ENCODE measurements at places on chromosomes 16 and 17.

GRCh38 chr17:39674702-39675389, 6.6 kb downstream of the PNMT start:
- no peak for DNase-seq

GRCh38 chr16:66551348-66551759, 1.0 kb upstream of the CKLF start:
- no peak for DNase-seq

- DNase-seq: no peak
Measured at GRCh38 chr16:80738521-80738920, 65.9 kb downstream of the CDYL2 start.

GRCh38 chr16:86961171-86961601, 356.0 kb downstream of the C16orf95 start:
- no peak for DNase-seq

DNA sequence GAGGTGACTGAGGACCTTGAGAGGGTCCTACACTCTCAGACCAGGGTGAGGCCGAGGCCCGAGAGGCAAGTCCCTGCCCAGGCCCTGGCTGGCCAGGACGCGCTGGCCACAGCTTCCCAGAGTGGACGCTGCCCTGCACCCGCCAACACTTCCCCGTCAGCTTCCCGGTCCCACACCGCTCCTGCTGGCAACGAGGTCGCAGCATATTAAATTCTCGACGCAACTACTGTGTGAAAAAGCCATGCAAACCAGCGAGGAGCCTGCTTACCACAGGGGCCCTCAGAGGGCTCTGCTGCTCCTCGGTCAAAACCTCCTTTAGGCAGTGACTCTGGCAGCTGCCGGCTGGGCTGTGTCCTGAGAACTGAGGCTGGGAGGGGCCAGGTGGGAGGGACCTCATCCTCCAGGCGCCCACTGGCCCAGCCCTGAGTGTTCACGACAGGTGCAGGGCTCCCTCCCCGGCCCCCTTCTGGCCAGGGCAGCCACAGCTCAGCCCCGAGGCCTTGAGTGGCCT, 2.1 kb upstream of the TEX19 start:
- DNase-seq: no peak

GRCh38 chr17:63478814-63479494, 2.1 kb downstream of the ACE start:
- peak; percentile 80 for DNase-seq

DNA sequence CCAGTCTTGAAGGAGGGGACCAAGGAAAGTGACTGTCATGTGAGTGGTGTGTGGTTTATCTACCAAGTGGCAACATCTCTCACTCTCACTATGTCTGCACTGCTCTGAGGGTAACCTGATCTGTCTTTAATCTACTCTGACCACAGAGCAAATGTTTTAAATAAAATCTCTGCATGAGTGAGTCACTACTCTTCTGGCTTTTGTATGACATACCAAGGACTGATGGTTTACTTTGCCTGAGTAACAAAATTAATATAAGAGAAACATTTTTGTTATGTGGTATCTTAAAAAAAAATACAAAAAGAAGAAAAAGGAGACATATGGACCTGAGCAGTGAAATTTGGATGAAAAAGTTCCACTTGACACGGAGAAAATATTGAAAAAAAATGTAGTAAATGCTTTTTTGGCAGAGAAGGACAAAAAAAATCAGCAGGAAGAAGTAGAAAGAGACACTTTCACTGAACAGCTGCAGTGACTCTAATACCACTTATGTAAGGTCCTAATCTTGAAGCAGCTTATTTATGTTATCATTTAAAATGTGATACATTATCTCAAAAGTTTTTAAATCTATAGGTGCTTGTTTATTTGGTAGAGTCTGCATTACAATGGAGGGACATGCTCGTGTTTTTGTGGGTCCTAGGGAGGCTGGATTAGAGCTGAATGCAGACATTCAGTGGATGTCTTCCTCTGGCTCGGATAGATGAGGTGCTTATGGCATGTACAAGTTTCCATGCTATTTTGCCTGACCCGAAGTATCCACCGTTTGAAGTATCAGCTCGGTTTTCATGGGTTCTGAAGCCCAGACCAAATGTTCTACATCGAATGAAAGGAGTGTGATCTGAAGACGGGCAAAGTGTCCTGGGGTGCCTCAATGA, 240.7 kb downstream of the MAP2K6 start:
- DNase-seq: no peak

DNA sequence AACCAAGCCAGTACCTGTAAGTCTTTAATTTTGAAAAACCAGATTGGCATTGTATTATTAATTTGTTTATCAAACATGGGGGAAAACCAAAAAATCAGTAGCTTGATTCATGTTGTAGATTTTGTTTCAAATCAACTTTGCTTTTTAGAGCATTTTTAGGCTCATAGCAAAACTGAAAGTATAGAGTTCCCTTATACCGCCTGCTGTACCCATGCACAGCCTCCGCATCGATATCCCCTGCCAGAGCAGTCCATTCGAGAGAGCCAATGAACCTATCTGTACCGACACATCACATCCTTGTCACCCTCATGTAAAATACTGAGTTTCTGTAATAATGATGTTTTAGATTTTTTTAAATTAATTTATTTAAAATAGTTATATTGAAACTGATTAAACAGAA, 16.2 kb upstream of the MRC2 start:
- DNase-seq: no peak

GRCh38 chr17:74426551-74427047, 5.3 kb upstream of the GPRC5C start:
- no peak for DNase-seq

DNA sequence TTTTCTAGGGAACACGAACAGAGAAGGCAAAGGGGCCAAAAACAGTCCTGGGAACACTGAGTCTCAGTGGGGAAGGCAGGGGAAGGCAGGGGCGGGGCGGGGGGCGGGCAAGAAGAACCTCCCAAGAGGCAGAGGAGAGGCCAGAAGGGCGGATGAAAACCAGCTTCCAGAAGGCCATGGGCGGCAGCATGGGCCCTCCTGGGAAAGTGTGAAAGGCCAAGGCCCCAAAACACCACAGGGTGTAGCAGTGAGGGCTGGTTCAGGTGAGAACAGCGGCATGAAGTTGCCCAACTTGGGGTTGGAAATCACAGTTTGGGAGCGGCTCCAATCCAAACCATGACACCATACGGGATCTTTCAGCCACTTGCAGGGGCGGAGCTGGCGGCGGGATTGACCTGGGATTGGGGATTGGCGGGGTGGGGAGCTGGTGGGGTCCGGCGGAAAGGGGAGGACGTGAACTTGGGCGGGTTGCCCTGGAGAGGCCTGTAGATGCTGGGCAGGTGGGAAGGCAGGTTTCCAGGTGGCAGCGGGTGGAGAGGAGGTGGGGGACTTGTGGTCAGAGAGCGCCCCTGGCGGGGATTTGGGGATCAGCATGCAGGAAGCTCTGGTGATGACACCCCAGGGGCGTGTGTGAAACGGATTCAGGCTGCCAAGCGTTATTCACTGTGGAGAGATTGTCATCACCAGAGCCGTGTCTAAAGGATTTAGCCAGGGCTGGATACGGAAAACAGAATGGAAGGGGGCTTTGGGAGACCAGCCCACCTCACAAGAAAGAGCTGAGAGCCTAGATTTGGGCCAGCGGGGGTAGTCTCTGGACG, 80.9 kb downstream of the ARHGAP23 start:
- DNase-seq: peak; percentile 7

DNA sequence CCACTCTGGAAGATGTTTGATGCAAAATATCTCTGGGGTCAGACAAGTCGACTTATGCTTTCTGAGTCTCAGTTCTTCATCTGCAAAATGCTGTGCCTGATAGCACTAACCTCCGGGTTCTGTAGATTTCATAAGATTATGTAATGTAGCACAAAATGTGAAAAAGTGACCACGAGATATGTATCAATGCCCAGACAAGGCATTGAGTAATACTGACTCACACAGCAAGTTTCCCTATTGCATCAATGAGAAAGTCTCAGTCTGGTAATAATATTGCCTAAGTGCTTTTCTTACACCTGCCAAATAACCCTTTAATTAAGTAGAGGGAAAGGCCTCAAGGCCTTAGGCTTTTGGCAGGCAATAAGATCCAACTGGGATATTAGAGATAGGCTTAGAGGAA, 41.4 kb upstream of the MMP2 start:
- DNase-seq: no peak

DNA sequence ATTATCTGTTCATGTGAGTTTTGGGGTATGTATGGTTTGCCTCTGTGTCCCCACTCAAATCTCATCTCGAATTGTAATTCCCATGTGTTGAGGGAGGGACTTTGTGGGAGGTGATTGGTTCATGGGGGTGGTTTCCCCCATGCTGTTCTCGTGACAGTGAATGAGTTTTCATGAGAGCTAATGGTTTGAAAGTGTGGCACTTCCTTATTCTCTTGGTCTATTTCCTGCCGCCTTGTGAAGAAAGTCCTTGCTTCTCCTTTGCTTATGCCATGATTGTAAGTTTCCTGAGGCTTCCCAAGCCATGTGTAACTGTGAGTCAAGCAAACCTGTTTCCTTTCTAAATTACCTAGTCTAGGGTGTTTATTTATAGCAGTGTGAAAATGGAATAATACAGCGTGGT, 128.1 kb upstream of the HS3ST4 start:
- no peak for DNase-seq

- no peak for DNase-seq
Measured at GRCh38 chr17:1156864-1157263, 22.9 kb downstream of the ABR start.

GRCh38 chr16:80672379-80672778, 131.6 kb downstream of the DYNLRB2 start:
- DNase-seq: no peak

- no peak for DNase-seq
Measured at GRCh38 chr17:34299027-34299426, 13.5 kb downstream of the CCL11 start.

- DNase-seq: no peak
Measured at GRCh38 chr16:23996258-23996955, 160.6 kb downstream of the PRKCB start.

DNA sequence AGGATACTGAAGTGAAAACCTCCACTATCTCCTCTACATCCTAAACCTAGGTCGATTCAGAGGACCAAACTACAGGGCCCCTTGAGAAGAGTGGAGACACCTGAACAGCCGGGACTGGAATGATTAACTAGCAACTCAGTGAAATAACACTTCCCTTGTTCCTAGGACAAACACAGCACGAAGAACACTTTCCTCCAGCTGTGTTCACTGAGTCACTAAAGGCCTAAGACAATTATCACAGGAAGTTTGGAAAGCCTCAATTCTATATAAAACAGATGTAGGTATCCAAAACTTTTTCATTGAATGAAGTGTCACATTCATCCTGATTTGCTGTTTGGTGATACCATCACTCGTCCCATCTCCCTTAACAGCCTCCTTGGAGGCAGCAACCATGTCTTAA, 15.5 kb upstream of the CUEDC1 start:
- DNase-seq: no peak

- DNase-seq: no peak
Measured at GRCh38 chr16:89401641-89402445, 88.5 kb downstream of the ANKRD11 start.

GRCh38 chr16:86585821-86586611, 7.7 kb downstream of the FOXL1 start:
- no peak for DNase-seq

GRCh38 chr17:39579318-39580081, 28.2 kb downstream of the NEUROD2 start:
- no peak for DNase-seq

DNA sequence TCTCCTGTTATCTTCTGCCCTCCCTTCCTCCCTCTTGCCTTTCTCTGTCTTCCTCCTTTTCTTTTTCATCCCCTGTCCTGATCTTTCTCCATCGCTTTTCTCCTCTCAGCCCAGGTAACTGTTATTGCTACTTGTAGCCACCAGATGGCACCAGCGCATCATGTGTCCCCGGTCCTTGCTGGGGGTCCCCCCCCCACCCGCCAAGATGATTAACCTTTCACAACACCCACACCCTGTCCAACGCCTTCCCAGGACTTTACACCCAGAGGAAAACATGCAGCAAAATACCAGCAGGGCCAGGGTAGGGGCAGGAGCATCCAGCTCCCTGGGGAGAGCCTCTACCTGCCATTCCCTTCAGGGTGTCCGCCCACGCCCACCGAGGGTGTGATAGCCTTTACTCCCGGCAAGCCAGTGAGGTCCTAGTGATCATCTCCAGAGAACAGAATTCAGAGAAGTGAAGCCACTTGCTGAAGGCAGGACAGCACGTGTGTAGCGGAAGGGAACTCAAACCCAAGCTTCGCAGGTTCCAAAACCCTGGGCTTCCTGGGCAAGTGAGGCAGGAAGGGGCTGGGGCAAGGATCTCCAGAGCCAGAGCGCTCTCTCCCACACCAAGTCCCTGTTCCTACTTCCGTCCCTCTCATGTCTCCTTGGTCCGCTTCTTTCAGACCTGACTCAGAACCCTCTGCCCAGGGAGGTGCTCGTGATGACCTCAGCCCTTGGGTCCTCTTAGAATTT, 13.4 kb upstream of the TAC4 start:
- DNase-seq: peak; percentile 39

DNA sequence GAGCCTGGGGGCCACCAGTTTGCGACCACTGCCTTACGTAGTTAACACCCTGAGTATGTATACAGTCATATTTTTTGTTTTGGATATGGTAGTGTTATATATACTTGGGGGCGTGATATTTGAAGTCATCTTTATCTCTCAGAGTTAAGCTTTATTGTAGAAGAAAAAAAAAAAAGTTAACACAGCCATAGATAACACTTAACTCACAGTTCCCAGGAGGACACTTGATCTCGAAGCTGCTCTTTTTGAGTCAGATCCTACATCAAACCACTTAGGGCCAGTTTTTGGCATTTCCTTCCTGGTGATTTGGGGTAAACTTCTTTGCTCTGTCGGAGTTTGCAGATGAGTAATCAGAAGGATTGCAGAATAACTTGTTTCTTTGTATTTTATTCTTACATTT, 5.8 kb downstream of the ITPRIPL2 start:
- DNase-seq: no peak

Data from NCI-H1930 (cell line).